ENCODE measurements at places on chromosomes 1 and 21.

GRCh38 chr1:185837711-185838110, 103.5 kb downstream of the HMCN1 start:
- DNase-seq: no peak

DNA sequence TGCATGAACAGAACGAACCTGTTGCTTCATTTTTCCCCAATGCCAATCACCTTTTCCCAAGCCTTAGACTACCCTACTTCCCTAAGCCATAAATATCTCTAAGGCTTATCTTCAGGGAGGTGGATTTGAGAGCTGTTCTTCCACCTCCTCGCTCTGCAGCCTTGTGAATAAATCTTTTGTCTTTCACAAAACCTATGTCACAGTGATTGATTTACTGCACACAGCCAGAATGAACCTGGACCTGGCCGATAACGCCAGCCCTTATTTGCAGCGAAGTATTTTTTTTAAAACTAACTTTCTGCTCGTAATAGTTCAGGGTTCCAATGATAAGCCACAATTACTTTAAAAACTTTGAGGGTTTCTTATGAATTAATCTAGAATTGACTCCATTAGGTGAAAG, 632.6 kb downstream of the PTPRU start:
- DNase-seq: no peak

GRCh38 chr1:219152751-219153150, 20.9 kb upstream of the LYPLAL1 start:
- DNase-seq: no peak

- no peak for DNase-seq
Measured at GRCh38 chr1:85202092-85202863, 1.5 kb upstream of the SYDE2 start.

GRCh38 chr1:164765557-164765956, 206.6 kb downstream of the PBX1 start:
- no peak for DNase-seq

- DNase-seq: peak; percentile 52
Measured at GRCh38 chr1:82464362-82465001, 663.7 kb downstream of the ADGRL2 start.

DNA sequence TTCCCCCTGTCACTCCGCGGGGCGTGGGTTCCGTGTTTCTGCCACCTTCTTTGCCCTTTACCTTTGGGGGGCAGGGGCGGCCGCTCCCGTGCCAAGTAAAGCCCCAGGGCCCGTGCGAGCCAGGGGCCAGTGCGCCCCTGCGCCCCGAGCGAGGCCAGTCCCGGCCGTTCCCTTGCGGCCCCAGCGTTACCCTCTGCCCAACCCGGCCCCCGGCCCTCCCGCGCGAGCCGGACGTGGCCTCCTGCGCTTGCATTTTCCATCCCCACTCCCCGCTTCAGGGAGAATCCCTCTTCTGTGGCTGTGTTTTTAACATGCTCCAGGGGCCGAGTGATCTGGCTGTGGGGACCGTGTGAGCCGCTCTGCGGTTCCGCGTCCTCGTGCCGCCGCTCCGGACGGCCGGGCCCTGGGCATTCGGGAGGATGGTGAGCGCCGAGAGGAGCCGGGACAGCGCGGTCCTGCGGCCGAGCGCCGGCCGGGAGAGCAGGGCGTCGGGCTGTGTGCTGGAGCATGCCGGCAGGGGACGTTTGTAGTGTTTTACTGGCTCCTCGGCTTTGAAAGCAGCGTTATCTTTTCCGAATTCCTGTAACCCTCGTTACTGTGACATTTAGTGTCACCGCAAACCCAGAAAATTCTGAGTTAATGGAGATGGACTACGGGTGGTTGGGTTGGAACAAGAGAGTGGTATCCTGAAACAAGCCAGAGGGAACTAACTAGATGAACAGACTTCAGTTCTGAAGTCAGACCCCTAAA, 1.0 kb downstream of the GALNT2 start:
- no peak for DNase-seq

DNA sequence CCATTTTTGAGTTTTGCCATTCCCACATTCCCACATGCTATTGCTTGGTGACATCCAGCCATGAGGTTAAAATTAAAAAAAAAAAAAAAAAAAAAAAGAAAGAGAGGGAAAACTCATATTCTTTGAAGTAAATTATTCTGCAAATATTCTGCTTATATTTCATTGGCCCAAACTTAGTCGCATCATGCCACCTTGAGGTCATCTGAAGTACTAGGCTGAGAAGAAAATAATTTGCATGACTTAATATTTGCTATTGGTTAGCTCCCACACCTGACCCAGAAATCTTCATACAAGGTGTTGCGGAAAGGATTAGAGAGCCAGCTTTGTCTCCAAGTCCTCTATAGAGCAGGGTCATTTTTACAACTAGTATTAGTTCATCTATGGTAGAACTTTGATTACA, 2206.0 kb downstream of the MRPL39 start:
- no peak for DNase-seq

DNA sequence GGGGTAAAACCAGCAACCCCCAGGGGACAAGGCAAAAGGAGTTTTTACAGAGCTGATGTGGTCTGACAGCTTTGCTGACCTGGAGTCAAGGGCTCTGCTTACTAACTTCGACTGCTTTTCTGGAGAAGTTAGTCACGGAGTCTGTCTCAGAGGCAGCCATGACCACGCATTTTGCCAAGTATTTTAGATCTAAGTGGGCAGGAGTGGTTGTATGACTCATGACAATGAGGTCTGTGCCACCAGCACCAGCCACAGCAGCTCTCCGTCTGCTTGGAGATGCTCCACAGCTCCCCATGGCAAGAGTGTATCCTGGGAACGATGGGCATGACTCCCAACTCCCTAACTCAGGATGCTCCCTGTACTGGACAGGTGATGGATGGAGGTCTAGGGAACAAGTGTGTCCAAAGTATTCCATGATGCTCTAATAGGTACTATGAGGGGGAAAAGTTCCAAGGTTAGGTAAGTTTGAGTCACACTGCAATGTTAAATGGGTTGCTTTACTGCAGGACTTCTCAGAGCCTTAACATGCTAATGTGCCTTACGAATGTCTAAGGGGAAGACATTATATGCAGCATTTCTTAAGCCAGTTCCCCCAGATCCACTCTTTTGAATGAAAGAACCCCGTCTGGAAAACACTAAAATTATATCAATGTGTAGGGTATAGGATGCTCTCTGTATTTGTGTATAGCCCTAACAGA, 359.0 kb downstream of the HHAT start:
- DNase-seq: no peak

GRCh38 chr1:5165762-5166161, 511.4 kb downstream of the AJAP1 start:
- no peak for DNase-seq

- DNase-seq: no peak
Measured at GRCh38 chr1:159009704-159010361, at the start of gene IFI16. TSS of gene IFI16 (plus strand) at chr1:159009907. CDS start at chr1:159014681, 4,774 bp downstream.

GRCh38 chr1:39901714-39902459, at the start of gene MYCL:
TSS of gene MYCL (minus strand) at chr1:39901917. CDS start at chr1:39901434, 483 bp downstream.
- peak; percentile 91 for DNase-seq

DNA sequence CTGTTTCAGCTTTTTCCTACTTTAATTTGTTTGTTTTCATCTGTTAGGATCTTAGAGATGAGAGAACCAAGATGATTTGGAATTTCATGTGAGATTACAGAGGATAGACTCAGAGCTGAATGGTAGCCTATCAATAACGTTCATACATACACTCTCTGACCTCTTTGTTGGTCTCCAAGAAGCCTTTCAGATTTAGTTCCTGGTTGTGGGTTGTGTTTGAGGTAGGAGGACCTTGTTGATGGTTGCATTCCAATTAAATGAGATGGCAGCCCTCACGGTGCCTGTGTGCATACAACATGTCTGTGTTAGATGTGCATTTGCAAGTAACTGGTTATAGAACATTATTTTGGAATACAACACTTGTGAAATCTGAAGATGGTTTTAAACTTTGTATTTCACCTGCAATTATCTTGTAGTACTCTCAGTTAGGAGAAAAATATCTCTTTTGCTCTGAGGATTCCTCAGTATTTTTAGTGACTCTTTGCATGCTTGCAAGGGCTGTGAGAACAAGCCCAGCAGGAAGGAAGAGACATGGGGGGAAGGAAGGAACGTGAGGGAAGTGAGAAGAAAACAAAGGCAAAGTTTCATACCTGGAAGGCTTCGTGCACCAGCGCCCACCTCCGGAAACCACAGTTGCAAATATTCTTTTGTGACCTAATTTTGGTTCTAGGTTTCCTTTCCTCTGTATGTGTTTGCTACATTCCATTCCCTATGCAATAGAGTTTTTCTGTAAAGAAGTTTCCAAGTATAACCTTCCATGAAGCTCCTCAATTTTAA, 291.8 kb downstream of the DISC1 start:
- no peak for DNase-seq

GRCh38 chr1:71093938-71094337, 13.1 kb upstream of the ZRANB2 start:
- peak; percentile 48 for DNase-seq

All from NCI-H446 (cell line).